ENCODE measurements at places on chromosomes 7 and 10.

DNA sequence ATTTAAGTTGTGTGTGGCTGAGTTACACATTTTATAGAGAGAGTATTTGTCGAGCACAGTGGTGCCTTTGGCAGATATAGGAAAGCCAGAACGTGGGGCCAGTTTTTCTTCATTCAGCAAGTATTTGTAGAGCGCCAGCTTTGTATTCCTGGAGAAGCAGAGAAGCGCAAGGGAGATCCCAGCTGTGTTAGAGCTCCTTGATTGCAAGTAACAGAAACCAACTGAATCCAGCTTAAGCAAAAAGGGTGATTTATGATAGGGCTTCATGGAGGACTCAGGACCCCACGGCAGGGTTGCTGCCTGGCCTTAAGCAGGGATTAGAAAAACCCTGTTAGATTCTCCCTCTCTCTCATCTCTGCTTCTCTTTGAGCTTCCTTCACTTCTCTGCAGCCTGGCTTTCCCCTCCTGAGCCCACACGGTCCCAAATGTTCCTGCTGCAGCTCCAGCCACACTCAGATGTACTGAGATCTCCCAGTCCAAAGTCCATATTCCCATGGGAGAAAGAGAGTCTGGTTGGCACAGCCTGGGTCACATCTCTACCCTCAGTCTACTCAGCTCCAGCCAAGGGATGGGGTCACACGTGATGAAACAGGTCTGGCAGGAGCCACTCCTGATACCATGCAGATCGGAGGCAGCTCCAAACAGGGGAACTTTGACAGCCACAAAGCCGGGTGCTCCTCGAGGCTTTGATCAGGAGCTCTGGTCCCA lies 16.7 kb downstream of the UBTD1 start:
- DNase-seq = no peak

GRCh38 chr10:104250371-104250770 lies 4.3 kb upstream of the GSTO1 start:
- no peak for DNase-seq

DNA sequence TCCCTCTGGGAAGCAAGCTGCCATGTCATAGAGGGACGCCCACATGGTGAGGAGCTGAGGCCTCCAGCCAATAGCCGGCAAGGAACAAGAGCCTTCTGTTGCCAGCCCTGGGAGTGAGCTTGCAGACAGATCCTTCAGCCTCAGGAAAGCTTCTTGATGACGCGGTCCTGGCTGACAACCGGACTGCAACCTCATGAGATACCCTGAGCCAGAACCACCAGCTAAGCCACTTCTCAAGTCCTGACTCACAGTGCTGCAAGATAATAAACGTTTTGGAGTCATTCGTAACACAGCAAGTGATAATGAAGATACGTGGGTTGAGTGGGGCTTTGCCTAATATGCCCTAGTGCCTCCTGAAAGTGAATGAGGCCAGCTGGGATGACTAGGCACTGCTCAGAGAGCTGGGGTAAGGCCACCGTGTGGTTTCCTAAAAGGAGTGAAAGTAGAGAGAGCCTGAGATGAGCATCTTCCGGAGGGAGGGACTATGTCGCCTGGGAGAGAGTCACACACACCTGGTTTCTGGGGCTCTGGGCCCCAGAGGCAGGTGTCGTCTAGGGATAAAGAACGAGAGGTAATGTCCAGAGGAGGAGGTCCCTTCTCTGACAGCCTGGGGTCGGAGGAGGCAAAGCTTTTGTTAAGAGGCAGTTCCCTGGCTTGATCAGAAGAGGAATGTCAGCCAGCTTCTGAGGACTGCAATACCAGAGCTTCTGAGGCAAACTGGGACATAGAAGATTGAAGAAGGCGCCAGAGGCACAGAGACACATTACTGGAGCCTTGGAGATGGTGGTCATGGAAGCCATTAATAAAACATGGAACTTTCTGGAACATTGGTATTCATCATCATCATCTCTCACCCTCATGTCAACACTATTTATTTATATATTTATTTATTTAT lies 53.6 kb downstream of the PYROXD2 start:
- DNase-seq = peak; percentile 40

DNA sequence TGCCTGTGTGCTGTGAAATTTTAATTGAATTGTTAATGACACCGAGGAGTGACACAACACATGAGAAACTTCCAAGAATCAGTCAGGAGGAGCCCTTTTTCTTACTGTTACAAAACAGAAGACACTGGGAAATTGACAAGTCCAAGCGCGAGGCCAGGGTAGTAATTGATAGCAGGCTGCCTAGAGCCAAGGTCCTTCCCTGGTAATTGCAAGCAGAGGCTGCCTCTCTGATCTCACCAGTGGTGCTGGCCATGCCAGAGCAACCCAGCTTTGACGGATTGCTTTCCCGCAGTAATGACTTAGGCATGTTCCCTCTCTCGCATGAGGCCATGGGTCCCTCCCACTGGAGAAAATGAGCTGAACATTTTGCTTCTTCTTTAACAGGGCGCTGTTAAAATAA lies 111.5 kb downstream of the LRMDA start:
- no peak for DNase-seq

GRCh38 chr7:31146538-31146937 lies 94.4 kb downstream of the ADCYAP1R1 start:
- DNase-seq = no peak

DNA sequence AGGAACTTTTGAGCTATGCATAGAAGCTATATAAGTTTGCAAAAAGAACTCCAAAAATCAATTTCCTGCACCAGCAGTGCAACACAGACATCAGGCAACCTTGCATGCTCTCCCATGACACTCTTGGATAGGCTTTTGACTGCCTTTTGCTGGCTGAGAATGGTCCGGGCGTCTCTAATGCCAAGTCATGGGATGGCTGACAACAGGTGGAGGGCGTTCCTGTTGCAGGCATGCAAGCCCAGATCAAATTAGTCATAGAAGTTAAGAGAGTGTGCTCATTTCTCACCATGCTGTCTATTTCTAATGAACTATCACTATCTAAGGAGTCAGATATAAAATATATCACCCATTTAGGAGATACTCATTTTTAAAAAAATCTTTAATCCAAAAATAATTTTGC lies 8.4 kb downstream of the PLCE1 start:
- no peak for DNase-seq

GRCh38 chr10:113680190-113681111 lies 739 bp downstream of the CASP7 start:
- DNase-seq = peak; percentile 8

- DNase-seq = no peak
These were observed 130.0 kb downstream of the C1GALT1 start for GRCh38 chr7:7312323-7312722.

DNA sequence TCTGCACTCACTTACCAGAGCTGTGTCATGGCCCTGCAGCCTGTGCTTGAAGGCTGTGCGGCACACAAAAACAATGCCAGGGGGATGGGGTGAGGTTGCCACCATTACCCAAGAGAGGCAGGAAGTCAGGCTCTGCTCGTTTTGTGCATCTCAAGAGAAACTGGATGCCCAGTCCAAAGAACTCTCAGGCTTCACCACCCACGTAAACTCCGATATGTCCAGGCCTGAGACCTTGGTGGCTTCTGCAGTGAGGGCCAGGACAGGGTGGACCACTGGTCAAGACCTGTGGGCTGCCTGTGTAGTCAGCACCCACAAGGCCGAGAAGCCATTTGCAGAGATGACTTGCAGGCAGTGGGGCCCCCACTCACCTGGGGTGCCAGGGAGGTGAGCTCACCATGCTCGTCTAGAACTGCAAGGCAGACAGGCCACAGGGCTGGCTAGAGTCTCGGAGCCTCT lies 54.7 kb upstream of the EBF3 start:
- no peak for DNase-seq

GRCh38 chr10:122821808-122822207 lies 23.8 kb downstream of the CUZD1 start:
- DNase-seq = no peak

- DNase-seq = no peak
These were observed 22.5 kb upstream of the GIMAP6 start for GRCh38 chr7:150654692-150655091.

DNA sequence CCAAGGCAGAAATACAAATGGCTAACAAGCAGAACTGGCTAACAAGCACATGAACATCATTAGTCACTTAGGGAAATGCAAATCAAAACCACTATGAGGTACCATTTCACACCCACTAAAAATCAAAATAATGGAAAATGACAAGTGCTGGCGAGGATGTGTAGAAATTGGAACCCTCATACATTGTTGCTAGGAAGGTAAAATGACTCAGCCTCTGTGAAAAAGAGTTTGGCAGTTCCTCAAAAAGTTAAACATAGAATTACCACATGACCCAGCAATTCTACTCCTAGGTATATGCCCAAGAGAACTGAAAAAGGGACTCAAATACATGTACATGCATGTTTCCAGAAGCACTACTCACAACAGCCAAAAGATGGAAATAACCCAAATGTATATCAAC lies 52.8 kb upstream of the ANAPC16 start:
- DNase-seq = no peak

DNA sequence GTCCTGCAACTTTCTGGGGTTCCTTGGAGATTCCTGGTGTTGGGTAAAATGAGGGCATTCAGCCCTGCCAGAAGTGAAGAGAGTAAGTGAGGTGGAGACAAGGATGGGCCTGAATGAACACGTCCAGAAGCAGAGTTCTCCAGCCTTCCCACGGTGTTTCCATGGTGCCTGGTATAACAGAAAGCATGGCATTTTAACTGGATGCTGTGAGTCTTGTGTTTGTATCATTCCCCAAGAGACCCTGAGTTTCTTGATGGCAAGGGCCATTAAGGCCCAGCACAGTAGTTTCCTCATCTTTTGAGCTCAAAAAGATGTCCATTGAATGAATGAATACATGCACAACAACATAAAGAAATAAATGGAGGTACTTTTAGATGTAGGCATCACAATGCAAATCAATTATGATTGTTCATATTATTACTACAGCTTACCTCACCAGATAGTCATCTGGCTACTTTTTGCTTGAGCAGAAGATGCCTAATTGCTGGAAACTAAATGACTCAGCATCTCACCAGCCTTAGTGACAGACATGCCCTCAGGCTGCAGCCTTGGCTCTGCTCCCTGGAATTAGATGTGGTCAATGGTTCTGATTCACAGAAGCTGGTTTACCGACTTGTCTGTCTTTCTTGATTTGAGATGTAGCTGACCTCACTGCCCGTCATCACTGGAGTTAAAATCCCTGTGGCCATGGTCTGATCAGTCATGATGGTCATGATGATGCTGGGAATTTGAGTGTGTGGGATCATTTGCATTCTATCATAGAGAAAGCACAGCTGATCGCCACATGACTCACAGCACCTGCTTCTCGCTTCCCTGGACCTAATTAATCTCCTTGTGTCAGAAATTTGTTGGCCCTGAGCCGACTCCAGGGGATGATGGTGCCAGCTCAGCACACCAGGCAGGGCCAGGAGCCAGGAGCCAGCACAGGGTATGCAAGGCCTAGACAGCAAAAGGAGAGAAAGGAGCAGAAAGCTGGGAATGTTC lies 83.9 kb downstream of the CXCL12 start:
- no peak for DNase-seq

DNA sequence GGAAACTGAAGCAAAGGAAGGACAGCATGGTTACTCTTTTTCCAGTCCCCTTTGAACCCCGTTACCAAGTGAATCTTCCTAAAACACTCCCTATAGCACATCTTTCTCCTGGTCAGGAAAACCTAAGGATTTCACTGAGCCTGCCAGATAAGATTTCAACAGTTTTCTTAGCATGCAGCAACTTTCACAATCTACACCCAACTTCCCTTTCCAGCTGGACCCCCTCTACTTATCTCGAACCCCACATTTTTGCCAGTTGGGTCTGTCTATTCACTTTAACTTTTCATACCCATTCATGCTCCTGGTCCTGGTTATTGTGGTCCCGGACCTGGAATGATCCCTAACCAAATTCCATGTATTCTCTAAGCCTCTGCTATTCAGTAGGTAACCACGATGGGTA lies 14.9 kb upstream of the CPVL start:
- no peak for DNase-seq

DNA sequence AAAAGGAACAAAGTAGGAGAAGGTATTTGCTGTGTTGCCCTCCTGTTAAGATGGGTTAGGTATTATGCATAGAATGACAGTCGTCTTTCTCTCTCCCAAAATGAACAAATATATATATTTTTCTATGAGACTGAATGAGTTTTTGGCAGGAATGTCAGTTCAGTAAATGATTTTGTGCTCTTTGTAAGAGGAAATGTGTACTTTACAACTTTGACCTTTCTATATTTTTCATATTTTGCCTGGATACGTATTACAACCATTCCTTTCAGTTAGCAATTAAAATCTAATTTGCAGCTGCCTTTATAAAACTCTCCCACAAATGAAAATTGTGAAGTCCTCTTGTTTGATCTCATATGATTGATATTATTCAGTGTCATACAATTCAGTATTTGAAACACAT lies 336.6 kb upstream of the MEOX2 start:
- no peak for DNase-seq

- DNase-seq = no peak
These were observed 18.8 kb downstream of the AKR1B1 start for GRCh38 chr7:134440067-134440466.

DNA sequence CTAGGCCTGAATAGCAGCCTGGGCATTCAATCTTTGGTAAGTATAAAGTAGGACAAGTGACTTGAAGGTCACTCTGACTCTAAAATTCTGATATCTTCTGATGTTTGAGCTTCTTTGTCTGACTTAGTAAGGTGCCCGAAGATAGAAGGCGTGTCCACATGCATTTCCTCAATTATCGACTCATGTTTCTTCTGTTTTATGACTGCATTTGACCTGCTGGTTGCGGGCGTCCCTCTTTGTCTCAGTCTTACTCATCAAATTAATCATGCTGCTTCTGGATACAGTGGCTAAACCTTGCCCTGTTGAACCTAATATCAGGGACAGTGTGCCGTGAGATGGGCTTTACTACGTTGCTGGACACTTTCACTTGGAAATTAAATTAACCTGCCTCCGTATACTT lies 534.1 kb downstream of the SDK1 start:
- no peak for DNase-seq

- DNase-seq = no peak
These were observed 73.8 kb upstream of the PAPSS2 start for GRCh38 chr10:87585565-87586514.

GRCh38 chr10:112507046-112507445 lies 60.0 kb downstream of the VTI1A start:
- DNase-seq = no peak

- no peak for DNase-seq
These were observed 173.9 kb downstream of the NEURL1 start for GRCh38 chr10:103667356-103667755.

GRCh38 chr10:65123120-65123519 lies 1601.9 kb downstream of the REEP3 start:
- no peak for DNase-seq

- DNase-seq = no peak
These were observed 75.0 kb upstream of the ADAM12 start for GRCh38 chr10:126463286-126463685.

DNA sequence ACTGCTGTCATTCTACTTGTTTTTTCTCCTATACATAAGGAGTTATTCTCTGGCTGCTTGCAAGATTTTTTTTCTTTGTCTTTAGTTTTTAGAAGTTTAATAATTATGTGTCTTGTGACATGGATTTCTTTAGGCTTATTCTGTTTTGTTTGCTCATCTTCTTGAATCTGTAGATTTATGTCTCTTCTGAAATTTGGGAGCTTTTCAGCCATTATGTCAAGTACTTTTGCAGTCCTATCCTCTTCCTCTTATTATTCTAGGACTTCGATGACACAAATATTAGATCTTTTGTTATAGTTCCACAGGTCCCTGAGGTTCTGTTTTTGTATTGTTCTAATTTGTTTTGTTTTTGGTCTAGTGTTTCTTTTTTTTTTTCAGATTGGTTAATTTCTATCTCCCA lies 13.9 kb upstream of the SGPL1 start:
- DNase-seq = no peak

GRCh38 chr10:123517901-123518300 lies 148.3 kb upstream of the GPR26 start:
- DNase-seq = no peak

- DNase-seq = no peak
These were observed 26.7 kb downstream of the CCSER2 start for GRCh38 chr10:84355106-84355505.

All from T-helper 1 cell (primary cell).